T-helper 9 cell (primary cell): ENCODE measurements at places on chromosomes 4 and X.

DNA sequence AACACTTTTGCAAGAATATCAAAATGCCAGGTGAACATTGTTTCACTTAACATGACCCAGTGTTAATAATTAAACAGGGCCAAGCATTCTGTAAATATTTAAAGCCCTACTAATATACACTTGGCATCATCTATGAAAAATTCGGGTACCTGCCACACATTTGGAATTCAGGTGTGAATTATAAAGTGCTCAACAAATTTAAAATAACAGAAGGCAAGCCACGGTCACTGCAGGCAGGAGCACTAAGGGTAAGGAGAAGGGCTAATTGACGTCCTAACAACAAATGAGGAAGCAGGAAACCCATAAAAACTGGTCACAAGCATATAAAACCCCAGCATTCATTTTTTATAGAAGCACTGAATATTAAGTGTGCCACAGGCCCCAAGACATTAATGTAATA lies 43.8 kb upstream of the CPEB2 start:
- no peak for DNase-seq

- DNase-seq = no peak
Observed at GRCh38 chr4:17309567-17310268, 202.2 kb downstream of the QDPR start.

DNA sequence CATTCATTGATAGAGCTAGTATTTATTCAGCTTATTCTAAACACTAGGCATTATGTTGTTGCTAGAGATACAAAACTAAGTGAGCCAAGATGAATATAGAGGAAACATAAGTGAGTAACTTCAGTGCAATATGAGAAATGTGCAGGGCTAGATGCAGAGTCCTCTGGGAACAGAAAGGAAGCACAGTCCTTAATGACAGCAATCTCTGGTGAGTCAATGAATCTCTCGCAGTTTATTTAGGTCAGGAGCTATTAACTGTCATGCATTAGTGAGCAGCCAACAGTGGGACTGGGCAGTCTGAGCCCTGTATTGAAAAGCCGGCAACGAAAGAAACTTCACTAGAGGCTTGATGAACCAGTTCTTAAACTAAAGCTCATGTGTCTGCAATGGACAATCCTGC lies 598.1 kb upstream of the MAGEB2 start:
- DNase-seq = no peak

- DNase-seq = no peak
Observed at GRCh38 chrX:156002507-156002906, 5.0 kb downstream of the IL9R start.

DNA sequence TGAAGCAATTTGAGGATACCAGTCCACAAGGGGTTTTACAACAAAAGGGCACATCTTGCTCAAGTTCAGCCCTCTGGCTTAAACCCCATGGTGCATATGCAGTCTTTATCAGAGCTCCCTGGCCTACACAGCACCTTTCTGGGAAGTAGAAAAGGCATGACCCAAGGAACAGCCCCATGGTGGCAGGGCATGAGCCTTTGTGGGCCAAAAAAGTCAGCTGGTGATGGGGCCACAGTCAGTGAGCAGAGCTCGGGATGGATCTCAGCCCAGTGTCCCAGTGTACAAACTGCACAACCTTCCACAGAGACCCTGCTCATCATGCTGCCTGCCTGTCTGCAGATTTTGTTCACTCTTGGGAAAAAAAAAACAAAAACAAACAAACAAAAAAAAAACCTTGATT lies 22.3 kb upstream of the TMEM165 start:
- DNase-seq = no peak

DNA sequence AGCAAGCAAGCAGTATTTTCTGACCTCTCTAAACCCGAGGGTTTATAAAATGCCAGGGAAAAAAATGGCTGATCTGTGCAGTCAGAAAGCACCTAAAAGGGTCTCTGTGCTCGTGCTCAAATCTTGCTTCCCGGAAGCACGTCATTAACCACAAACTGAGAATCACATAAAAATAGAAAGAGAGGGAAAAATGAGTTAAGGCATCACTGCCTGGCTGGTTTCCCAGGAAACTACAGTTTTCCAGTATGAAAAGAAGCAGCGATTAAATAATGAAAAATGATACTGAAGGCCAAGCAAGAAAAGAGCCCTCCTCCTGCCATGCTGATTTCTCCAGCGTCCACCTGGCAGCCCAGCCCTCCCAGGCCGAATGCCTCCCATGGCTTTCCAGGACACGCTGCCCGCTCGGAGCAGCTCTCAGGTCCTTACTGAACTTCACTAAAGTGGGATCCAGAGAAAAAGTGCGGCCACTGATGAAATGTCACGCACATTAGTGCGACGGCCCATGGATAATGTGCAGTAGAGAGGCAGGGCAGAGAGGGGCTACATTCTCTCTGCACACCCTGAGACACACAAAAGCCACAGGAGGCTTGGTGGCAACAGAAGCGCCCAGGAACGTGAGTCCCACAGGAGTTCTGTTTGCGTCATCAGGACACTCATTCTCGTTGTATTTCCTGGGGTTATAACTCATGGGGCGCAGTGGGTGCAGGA lies 80.4 kb downstream of the WFS1 start:
- DNase-seq = no peak

- no peak for DNase-seq
Observed at GRCh38 chr4:182715548-182715947, 201.6 kb downstream of the DCTD start.

GRCh38 chr4:121685257-121685656 lies 11.5 kb downstream of the ANXA5 start:
- DNase-seq = no peak
